Amniotic stem cell (primary cell): ENCODE measurements at places on chromosomes 3 and 15.
A peak's percentile ranks its signal among the peaks of the same experiment; 100 is the strongest.

DNA sequence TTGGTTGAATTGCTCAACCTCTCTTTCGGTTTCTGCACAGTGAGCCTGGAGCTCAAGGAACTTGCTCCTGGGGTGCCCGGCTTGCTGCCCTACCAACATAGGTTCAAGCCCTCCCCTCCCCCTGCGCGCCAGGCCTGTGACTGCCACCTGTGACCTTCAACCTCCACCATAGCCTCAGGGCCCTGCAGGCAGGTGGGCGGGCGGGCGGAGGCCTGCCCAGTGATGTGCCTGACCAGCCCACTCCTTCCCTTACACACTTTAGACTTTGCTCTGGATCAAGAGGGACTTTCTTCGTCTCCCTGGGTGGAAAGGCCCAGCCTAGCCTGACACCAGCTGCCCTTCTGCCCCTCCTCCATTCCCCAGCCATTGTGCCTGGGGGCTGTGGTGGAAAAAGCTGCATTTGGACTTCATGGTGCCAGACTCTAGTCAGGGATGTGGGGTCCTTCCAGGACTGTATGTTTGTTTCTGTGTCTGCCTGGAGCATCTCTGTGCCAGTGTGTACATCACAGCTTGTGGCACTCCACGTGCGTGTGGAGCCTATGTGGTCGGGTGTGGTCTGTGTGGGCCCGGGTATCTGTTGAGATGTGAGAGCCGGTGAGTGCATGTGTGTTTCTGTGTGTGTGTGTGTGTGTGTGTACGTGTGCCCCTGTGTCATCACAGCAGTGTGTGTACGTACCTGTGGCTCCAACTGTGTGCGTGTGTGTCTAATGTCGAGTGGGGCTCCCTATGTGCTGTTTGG, 9.5 kb downstream of the PRKCD start:
- DNase-seq: no peak

GRCh38 chr3:188292827-188293226, 138.9 kb downstream of the LPP start:
- no peak for DNase-seq

- DNase-seq: no peak
These were observed 796.2 kb downstream of the NAALADL2 start for GRCh38 chr3:175655351-175655750.

DNA sequence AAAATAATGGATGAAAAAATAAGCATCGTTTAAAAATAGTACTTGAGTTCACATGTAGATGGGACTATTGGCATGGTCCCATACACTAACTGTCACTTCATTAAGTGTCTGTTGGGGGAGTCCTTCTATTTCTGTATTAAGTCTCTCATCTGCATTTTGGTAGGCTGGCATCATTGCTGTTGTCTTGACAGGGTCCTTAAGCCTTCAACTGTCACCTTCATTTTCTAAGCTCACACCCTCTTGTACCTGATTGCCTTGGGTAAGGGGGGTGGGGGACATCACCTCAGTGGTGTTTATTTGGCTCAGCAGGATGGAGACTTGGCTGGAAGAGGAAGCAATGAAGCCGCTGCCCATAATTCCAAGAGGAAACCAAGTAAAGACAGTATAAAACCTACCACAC, 202.0 kb upstream of the VEPH1 start:
- DNase-seq: no peak

- DNase-seq: no peak
These were observed 12.9 kb upstream of the FAM3D start for GRCh38 chr3:58679446-58679845.

DNA sequence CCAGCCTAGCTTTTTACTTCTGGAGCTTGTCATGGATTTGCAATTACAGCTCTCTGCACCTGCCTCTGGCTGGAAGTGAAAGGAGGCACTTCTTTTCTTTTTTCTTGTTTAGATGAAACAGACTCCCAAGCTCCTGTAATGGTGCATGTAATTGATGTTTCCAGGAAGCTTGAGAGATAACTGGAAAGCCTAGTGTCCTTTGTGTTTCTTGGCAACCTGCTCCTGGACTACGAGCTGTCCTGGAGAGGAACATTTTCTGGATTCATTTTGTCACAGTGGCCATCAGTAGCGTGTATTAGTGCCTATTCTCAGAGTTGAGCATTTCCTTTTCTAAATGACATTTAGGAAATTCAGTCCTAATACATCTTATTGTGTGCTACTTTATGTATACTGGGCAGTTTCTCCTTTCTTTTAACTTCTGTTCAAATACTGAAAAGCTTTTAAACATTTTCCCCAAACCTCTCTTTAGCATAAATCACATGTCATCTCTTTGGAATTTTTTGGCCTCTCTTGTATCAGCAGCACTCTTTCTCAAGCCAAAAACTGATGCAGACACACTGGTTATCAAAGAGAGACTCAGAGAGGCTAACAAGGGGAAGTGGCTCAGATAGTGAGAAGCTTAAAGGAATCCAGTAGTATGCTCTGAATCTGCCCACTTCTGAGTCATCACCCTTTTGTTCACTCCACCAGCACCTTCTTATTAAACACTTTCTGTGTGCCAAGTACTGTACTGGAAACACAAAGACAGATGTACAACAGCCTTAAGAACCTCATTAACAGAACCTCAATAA, 62.6 kb upstream of the SLC2A2 start:
- DNase-seq: peak; percentile 15

DNA sequence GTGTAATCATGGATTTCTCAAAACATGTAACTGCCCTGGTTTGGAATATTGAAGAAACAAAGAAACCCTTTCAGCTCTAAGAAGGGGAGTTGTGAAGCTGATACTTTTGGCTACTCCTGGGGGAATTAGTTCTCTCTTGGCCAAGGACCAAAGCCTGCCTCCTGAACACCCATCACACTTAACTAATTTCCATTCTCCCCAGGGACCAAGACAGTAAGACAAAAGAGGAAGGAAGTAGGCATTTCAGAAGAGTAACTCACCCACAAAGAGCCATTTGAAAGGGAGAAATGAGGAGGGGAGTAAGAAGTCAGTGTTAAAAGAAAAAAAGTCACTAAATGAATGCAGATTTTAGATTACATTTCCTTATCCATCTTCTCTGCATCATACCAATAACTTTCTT, 328.0 kb upstream of the SOX2 start:
- DNase-seq: no peak

DNA sequence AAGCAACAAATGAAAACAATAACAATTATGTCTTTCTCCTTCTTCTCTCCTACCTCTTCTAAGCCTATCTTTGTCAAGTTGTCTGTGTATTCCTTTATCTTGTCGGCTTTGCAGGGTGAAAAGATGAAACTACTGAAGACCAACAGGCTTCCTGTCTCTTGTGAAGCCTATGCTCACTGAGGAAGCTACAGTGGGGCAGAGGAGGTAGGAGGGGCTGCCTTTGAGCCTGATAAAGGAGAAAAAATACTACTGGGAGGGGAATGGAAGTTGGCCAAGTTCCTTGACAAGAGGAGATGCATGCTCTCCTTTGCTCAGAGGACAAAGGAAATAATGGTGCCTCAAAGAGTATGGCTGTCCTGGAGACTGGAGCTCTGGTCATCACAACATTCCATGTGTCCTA, 92.0 kb downstream of the IGSF11 start:
- no peak for DNase-seq

GRCh38 chr15:68231102-68231818, 1.7 kb upstream of the CLN6 start:
- DNase-seq: no peak

GRCh38 chr15:89018207-89018606, 70.0 kb upstream of the ABHD2 start:
- DNase-seq: no peak

GRCh38 chr3:142817897-142818296, 71.0 kb downstream of the PCOLCE2 start:
- DNase-seq: no peak

DNA sequence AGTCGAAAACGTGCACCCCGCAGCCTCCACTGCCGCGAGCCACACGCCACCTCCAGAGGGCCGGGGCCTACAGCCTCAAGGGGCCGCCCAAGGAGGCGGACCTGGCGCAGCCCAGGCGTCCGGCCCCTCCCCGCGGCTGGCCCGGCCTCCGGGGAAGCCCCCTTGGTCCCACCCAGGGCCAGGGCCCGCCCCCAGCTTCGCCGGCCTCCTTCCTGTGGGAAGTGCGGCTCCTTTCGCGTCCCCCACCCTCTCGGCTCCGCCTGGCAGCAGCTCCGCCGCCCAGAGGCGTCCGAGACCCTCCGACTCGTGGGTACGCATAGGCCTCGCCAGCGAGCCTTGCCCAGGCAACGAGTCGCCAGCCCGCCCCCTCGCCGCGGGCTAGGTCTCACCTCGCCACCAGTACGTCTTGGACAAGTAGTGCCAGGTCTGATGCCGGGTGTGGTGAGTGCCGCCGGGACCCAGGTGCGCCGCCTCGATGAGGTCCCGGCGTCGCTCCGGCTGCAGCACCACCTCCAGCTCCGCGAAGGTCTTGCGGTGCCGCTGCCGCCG, 642 bp downstream of the ZBTB11 start:
- DNase-seq: no peak

GRCh38 chr15:83094583-83094982, 12.9 kb upstream of the TM6SF1 start:
- no peak for DNase-seq

- no peak for DNase-seq
These were observed 64.2 kb upstream of the CFAP161 start for GRCh38 chr15:81069909-81070308.

GRCh38 chr3:109385442-109386318, 48.3 kb upstream of the DPPA4 start:
- no peak for DNase-seq
